ENCODE measurements at places on chromosomes 6 and 20.

- no peak for DNase-seq
Measured at GRCh38 chr6:44176762-44177509, 18.3 kb downstream of the CAPN11 start.

GRCh38 chr6:23456396-23456795, 669.6 kb upstream of the NRSN1 start:
- DNase-seq: no peak

DNA sequence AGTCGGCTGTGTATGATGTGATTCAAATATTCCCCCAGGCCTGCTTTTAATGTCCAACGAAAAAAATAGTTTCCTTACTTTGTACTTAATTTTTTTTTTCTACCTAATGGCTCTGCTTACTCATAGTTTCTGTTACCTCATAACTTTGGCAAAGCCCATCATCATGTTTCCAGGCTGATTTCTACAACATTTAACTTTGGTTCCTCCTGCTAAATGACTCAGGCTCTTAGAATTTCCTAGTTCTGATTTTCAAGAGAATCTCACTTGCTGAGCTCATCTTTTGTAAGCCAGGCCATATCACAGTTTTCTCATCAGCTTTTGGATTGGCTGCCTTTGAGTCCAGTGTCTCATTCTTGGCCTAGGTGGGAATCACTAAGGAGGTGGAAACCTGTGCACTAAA, 323.1 kb downstream of the HDGFL1 start:
- no peak for DNase-seq

GRCh38 chr20:54726687-54727300, 251.4 kb downstream of the DOK5 start:
- no peak for DNase-seq

GRCh38 chr6:106186172-106186571, 100.0 kb downstream of the PRDM1 start:
- no peak for DNase-seq

DNA sequence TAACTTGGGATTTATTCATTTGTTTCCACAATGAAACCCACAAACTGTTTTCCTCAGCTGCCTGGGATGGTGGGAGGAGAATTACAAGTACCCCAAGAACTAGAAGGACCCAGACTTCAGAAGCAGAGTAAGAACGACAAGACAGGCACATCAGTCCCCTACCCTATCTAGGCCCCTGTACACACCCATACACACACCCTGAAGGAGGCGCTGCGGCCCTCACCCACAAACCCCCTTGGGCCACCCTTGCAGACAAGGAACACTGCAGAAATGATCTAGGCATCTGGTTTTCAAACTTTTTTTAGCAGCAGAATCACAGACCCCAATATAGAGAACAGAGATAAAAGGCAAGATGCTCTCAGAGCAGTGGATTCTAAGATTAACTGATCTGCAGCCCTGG, 55.0 kb downstream of the TRERF1 start:
- no peak for DNase-seq

DNA sequence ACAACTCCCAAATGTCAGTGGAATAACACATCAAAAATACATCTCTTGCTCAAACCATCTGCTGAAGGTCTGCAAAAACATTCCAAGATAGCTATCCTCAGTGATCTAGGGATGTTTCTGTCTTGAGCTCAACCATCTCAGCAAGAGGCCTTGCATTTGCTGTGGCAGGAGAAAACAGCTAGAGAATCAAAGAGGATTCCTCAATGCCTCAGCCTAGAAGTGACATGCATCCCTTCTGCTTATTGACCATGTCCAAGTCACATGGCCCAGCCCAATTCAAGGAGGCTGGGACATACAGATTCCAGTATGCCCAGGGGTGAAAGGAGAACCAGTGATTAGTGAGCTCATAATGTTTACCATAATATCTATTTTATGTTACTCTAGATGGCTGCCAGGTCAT, 269.5 kb downstream of the PLCB1 start:
- no peak for DNase-seq

DNA sequence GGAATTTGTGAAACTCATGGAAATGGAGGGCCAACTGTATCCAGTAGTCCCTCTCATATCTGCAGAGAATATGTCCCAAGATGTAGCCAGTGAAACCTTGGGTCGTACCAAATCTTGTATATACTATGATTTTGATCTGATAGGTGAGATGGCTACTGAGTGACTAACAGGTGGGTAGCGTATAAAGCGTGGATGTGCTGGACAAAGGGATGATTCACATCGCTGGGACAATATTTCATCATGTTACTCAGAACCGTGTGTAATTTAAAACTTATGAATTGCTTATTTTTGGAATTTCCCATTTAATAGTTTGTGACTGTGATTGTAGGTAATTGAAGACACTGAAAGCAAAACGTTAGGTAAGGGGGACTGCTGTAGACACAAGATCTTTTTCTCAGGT, 144.1 kb downstream of the SMAP1 start:
- no peak for DNase-seq

DNA sequence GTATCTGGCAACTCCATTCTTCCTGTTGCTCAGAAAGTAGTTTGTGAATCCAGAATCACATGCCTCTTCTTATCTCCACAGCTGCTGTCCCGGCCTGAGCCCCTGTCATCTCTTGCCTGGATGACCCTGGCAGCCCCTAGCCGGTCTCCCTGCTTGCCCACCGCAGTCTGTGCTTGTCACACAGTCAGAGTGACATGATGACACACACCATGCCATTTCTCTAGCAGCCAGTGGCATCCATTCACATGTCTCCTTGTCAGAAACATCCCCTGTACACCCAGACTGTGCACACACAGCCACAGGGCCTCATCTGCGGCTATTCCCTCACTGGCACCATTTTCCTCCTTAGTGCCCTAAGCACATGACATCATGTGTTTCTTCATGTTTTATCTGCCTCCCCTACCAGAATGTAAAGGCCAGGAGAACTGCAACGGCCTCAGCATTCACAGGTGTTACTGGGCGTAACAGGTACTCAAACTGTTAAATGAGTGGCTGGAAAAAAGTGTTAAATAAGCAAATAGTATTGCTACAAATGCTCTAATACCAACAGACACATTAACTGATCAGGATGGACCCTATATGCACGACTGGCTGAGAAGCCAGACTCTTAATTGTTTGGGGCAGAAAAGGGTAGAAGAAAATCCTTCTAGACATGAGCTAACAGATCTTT, 9.6 kb downstream of the ABHD12 start:
- no peak for DNase-seq

DNA sequence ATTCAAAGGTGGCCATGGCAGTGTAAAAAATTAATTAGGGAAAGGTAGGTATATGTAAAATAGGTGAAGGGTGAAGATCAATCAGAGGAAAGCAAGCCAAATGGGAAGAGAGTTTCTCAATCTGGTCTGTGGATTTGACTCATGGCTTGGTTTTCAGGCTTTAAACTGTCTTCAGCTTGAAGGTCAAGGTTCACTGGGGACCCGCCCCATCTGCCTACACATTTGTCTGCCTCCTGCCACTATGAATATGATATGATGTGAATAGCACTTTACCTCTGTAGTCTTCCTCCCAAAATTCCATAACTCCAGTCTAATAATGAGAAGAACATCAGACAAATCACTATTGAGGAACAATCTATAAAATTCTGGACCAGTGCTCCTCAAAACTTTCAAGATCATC, 32.3 kb upstream of the THEMIS start:
- DNase-seq: no peak

- DNase-seq: no peak
Measured at GRCh38 chr20:11296221-11296620, 621.5 kb upstream of the BTBD3 start.

GRCh38 chr20:19649041-19649440, 109.0 kb upstream of the RIN2 start:
- DNase-seq: no peak

DNA sequence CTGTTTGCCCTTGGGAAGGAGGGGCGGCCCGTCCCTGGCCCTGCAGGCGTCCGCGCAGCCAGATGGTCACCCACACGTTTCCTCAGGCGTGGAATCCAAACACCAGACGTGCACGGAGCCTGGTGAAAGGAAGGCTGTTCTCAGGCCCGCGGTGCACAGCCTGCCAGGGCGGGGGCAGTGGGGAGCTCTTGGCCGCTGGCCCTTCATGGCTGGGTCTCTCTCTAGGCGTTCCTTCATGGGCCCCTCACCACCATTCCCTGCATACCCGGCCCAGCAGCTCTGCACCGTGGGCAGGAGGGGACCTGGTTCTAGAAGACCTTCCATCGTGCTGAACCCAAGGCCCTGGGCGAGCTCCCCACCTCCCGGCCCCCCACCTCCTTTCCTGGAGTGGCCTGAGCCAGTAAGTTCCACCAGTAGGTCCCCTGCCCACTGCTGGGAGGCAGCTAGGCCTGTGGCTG, 30.4 kb upstream of the SMOC2 start:
- no peak for DNase-seq

- no peak for DNase-seq
Measured at GRCh38 chr6:21390532-21391213, 202.9 kb upstream of the SOX4 start.
